ENCODE measurements at places on chromosomes 2 and 18. TPM values are rescaled to one million over a fixed set of nuclear protein-coding genes. Genes with fewer than 3 reads are reported as not detected.

Gene FABP1
- total RNA-seq: 1.5 TPM

Gene ARHGAP28
- total RNA-seq: 11.2 TPM

Gene GYPC
- total RNA-seq: 51.1 TPM

Gene L3MBTL4
- total RNA-seq: 16.1 TPM

Gene XDH
- 4.6 TPM for total RNA-seq

Gene KCNK3
- 9.1 TPM for total RNA-seq

Gene IKZF2
- 12.7 TPM for total RNA-seq

Gene MYOM1
- total RNA-seq: 138 TPM

Gene CHAC2
- total RNA-seq: 2.2 TPM

Gene UGT1A1
- total RNA-seq: 2.6 TPM

Gene RAD51AP2
- not detected for total RNA-seq

Gene RAX
- total RNA-seq: not detected

Gene PSMA8
- total RNA-seq: not detected

DNA sequence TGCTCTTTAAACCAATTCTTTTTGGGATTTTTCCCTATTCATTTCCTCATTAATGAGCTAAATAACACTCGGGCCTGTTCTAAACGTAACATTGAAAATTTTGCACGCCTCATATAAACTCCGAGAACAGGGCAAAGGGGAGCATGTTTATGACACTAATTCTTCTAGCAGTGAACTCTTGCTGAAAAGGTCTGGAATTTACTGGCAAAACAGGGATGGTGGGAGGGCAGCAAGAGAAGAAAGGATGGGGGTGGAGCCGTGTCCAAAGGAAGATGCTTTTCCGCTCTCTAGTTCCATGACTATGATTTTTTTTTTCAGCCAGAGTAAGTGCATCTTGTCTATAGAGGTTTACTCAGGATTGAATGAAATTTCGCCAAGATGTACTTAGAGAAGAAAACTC, 50.0 kb upstream of the IL1R1 start:
- no peak for DNase-seq

DNA sequence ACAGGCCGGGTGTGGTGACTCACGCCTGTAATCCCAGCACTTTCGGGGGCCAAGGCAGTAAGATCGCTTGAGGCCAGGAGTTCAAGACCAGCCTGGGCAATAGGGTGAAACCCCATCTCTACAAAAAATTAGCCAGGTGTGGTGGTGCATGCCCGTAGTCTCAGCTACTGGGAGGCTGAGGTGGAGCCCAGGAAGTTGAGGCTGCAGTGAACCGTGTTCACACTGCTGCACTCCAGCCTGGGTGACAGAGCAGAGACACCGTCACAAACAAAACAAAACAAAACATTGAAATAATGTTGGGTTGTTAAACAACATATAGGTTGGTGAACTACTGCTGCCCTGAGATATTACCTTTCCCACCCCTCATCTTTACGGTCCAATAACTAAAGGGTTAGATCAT, 48.8 kb upstream of the AGPS start:
- no peak for DNase-seq

DNA sequence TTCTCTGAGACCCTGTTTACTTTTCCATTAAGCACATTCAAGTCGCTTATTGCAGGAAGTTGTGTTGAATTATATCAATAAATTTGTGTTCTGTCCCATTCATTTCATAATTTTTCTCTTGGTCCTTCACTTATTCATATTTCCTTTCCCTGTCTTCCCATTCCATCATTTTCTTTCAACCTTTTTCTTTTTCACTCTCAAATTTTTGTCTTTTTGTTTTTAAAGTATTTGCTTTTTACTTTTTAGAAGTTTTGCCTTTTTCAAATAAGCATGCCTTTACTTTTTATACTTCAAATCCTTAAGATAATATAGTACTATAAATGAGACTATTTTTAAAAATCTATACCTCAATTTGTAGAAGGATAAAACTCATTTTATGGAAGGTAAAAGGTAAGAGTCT, 120.5 kb downstream of the ATL2 start:
- no peak for DNase-seq

GRCh38 chr18:4450065-4450658, 4.9 kb downstream of the DLGAP1 start:
- DNase-seq: no peak

DNA sequence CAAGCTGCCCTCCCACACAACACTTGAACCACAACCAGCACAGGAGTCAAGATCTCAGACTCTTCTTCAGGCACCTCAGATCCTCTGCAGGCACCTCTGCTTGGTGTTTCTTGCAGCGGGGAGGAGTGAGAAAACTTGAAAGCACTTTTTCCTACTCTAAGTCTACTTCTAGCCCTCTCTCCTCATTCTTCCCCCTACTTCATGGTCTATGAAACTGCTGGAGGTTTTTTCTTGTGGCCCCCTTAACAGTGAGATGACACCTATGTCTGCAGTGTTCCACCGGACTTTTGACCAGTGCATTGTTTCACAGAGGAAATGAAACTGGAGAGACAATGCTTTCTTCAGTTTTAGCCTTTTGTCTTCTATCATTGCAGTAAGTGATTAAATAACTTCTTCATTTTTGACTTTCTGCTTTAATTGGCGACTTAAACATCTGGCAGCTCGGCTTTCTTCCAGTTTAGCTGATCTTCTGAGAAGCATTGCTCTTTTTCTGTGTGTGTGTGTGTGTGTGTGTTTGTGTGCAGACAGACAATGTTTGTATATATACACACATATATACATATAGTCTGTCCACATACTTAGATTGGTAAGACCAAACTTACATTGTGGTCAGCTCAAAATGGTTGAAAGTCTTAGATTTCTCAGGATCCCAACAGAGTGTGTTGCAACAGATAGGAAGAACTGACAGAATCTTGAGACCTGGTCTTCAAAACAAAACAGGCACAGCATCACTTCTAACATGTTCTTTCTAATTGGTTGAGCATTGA, 1474.0 kb upstream of the TMEFF2 start:
- no peak for DNase-seq

GRCh38 chr2:42193722-42194187, 24.6 kb downstream of the EML4 start:
- DNase-seq: no peak

- DNase-seq: no peak
Measured at GRCh38 chr18:49011291-49011746, 60.6 kb upstream of the SMAD7 start.

DNA sequence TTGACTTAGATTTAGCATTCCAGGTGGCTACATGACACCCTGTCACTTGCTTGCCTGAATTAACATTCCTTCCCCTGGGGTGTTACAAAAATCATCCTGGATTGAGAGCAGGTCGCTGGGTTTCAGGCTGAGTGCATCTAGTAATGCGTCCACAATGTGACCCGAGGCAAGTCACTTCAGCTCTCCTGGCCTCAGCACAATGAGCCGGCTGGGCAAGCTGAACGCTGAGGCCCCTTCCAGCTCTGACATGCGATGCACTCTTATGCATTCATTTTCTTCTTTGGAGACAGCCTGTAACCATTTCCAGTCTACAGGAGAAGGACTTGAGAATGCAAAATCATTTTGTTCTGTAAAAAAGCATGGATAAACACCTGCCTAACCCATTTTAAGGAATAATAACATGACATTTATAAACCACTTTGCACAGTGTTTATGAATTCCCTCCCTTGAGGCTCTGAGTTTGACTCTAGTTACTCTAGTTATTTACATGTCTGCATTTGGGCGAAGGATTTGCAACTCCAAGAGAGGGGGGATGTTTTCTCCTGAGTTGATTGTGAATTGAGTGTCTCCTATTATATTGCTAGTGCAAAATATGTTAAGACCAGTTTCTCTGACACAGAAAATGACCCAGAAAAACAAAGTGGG, 63.0 kb upstream of the CPO start:
- no peak for DNase-seq

- no peak for DNase-seq
Measured at GRCh38 chr18:28039078-28039477, 137.9 kb downstream of the CDH2 start.

GRCh38 chr18:2244641-2245040, 326.7 kb downstream of the METTL4 start:
- DNase-seq: no peak

GRCh38 chr2:160379399-160379798, 114.2 kb downstream of the RBMS1 start:
- no peak for DNase-seq

DNA sequence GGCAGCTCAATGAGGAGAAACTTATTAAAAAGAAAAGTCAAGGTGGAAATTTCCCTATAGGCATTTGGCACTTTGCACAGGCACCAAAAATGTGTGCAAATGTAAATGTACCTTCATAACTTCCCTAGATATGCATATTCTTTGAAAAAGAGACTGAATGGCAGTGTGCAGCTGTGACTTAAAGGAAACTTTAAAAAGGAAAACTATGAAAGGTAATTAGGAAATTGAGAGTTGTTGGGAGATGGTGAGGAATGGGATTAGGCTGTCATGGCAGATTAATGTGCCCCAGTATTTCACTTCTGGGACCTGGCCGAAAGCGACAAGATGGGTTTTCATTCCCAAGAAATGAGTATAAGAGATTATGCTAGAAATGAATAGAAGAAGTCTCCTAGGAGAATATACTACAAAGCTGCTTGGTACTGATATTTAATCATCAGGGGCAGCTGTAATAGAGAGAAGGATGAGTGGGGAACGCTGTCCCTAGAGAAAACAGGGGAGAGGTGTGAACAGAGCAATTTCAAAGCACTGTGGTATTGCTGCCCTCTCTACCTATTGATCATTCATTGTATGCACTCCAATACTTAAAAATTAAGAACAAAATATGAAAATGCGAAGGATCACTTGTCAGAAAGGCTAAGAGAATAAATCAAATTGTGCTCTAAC, 313.1 kb downstream of the AGPS start:
- no peak for DNase-seq

DNA sequence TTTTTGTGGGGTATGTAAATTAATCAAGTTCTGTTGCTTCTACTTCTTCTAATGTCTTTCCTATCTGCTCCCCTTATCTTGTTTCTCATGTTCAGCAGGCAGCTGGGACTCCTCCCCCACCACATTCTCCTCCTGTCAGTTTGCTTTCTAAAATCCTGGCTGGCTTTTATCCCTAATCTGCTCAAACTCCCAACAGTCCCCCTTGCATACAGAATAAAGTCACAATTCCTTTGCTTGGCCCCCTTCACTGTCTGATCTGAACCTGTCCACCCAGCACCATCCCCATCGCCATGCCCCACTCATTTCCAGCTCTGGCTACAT, 2.2 kb downstream of the CFAP221 start:
- no peak for DNase-seq

GRCh38 chr2:16625201-16625729, 40.4 kb downstream of the CYRIA start:
- peak; percentile 27 for DNase-seq

GRCh38 chr2:27194538-27195354, 17.1 kb upstream of the ATRAID start:
- no peak for DNase-seq

DNA sequence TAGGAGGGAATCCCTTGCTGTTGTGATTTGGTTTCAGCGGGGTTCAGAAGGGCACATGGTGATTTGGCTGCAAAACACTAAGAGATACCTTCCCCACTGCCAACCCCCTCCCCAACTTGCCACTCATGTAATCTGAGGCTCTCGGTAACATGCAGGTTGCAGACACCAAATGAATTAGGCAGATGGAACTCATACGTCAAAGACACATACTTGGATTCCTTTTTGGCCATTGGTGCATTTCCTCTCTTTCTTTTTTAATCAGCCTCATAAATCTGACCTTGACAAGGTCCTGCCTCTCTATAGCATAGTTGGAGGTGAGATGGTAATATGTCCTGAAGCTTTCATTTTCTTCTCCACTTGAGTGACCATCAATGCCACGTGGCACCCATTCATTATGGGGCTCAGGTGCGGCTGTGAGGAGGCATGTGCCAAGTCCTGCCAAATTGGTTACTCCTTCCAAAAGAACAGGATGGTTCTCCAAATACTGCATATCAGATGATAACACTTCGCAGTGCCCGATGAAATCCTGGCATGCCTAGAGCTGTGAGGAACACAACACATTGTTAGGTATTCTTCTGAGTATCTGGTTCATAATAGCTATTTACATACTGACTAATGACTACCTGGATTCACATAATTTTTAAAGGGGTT, 8.3 kb upstream of the TMEM178A start:
- no peak for DNase-seq

DNA sequence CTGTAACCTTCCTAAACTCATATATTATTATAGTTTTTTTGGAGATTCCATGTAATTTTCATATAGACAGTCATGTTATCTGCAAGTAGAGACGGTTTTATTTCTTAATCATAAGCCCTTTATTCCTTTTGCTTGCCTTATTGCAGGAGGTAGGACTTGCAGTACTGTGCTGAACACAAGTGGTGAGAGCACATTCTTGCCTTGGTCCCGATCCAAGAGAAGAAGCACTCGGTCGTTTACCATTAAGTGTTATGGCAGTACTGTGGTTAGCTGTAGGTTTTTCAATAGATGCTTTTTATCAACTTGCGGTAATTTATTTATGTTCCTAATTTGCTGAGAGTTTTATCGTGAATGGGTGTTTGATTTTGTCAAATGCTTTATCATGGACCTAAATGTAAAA, 305.7 kb downstream of the DYSF start:
- no peak for DNase-seq

DNA sequence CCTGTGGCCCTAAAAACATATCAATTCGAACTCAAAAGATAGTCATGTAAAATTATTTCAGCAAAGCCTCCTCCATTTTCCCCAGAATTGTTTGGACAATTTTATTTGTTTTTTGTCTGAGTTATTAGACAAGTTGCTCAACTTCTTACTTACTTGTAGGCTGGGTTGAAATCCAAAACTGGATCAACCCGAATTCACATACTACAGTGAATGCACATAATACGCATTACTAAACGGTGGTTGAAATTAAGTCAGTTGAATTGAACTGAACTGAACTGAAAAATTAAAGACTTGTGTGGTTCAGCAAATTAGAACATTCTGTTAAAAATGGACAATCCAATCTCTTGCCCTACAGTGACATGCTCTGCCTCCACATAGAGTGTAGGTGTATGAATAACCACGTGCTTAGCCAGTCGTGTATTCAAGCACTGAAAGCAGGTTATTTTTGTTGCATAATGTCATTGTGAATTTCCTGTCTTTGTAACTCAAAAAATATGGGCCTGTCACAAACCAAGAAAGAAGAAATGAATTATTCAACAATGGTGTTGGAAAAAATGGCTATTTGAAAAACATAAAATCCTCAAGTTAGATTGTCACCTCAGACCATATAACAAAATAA, 441.0 kb downstream of the TXNL1 start:
- DNase-seq: no peak

- DNase-seq: peak; percentile 46
Measured at GRCh38 chr2:98749066-98749450, 18.1 kb upstream of the MGAT4A start.

- DNase-seq: peak; percentile 58
Measured at GRCh38 chr18:10518595-10519255, 7.1 kb upstream of the NAPG start.

- DNase-seq: no peak
Measured at GRCh38 chr18:48313792-48314191, 95.4 kb downstream of the ZBTB7C start.

Data from mucosa of gallbladder (tissue), 1 donor.